Activated CD8-positive, alpha-beta memory T cell treated with anti-CD3 and anti-CD28 coated beads, Interleukin-2, amount 50 U/mL, for 48 hours (primary cell): ENCODE measurements at places on chromosomes 12 and 14.

GRCh38 chr12:119988472-119989360 lies at the start of gene BICDL1:
Gene BICDL1, plus strand, starts transcription at chr12:119989236. Its CDS starts 633 bp downstream, at chr12:119989869.
- peak; percentile 98 for DNase-seq

DNA sequence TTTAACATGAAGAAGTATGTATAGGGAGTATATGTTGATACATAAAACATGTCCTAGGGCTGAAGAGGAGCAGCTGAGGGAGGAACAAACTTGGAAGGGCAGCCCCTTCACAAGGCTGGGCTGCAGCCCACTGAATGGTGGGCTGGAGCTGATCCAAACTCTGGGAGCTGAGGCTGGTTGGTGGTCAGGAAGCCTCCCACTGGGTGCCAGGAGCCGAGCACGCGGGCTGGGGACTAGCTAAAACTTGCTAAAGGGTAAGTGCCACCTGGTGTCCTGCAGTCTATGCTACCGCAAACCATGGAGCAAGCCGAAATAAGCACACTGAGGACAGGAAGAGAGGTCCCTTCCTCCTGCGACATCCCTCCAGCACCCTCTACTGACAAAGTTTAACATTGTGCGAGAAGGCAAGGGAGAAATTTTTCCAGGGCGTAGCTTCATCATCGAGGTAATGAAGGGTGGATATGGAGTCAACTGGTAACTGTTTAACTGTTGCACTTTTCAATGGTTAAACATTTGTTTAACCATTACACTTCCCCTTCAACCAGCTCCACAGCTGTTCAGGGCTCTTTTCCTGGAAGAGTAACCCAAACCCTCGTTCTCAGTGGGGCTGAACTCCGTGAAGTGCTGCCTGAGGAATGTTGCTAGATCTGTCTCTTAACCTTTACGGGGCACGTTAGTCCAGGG lies 42.2 kb downstream of the EGLN3 start:
- DNase-seq, result no peak

- DNase-seq, result peak; percentile 18
Observed at GRCh38 chr12:132102297-132102696, 41.8 kb downstream of the DDX51 start.

DNA sequence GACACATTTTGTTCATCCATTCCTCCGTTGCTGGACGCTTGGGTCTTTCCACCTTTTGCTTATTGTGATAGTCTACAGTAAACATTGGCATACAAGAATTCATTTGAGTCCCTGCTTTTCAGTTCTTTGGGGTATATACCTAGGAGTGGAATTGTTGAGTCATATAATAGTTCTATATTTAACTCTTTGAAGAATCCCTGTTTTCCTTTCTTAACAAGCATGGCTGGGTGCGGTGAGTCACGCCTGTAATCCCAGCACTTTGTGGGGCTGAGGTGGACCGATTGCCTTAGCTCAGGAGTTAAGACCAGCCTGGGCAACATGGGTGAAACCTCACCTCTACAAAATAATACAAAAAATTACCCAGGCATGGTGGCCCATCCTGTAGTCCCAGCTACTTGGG lies 75.4 kb downstream of the CCDC92 start:
- DNase-seq, result no peak

GRCh38 chr12:121241156-121241970 lies 31.4 kb downstream of the P2RX4 start:
- DNase-seq, result no peak

- no peak for DNase-seq
Observed at GRCh38 chr12:53714004-53714403, 13.2 kb downstream of the CALCOCO1 start.

DNA sequence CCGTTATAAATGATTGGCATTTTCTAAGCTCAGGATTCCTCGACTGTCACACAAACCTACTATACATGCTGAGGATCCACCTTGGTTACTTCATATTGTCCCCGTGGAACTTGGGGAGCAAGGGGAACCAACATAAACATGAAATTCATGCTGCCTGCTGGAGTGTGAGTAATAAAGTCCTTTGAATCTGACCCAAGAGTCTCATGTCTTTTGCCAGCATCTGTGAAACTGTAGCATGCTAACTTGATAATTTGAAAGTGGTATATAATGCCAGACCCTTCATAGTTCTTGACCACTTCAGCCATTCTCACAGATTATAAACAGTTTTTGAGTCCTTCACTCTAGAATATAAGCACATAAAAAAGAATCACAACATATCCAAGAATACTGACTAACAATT lies 17.1 kb downstream of the SLC35F4 start:
- no peak for DNase-seq

GRCh38 chr14:94646481-94646880 lies 34.3 kb downstream of the SERPINA3 start:
- DNase-seq, result no peak

GRCh38 chr12:127245437-127245836 lies 1021.5 kb upstream of the TMEM132C start:
- DNase-seq, result no peak

DNA sequence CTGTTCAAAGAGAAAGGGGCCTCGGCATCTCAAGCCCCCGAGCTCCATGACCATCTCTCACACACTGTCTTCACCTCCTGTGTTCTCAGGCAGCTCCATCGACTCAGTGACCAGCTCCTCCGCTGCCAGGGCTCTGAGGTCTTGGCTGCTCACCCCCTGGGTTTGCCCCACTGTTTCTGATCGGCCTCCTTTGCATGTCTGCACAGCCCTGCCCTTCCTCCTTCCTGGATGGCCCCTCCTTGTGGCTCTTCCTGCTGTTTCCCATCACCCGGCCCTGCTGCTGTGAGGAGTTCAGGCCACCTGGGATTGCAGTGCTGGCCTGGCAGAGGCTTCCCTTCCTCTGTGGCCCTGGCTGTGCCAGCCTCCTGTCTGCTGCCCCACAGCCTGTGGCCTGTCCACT lies 38.1 kb upstream of the PIWIL1 start:
- no peak for DNase-seq

DNA sequence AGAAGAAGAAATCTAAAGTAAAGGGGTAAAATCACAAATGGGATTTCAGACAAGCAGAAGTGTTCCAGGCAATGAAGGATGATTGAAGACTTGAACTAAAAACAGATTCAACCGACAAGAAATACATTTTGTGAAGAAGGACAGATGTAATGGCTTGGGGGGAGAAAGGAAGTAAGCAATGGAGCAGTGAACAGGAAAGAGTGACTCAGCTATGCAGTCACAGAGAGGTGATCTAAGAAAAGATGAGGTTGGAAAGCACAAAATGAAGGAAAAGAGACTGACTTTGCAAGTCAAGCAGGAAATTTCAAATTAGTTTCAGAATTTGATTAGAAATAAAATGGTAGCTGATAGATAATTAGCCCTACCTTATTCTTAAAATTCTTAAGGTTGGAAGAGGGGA lies 66.5 kb downstream of the PUS7L start:
- DNase-seq, result no peak

GRCh38 chr12:120685522-120685921 lies 1.4 kb upstream of the MLEC start:
- DNase-seq, result no peak

- DNase-seq, result no peak
Observed at GRCh38 chr12:63298386-63298930, 147.5 kb upstream of the AVPR1A start.

DNA sequence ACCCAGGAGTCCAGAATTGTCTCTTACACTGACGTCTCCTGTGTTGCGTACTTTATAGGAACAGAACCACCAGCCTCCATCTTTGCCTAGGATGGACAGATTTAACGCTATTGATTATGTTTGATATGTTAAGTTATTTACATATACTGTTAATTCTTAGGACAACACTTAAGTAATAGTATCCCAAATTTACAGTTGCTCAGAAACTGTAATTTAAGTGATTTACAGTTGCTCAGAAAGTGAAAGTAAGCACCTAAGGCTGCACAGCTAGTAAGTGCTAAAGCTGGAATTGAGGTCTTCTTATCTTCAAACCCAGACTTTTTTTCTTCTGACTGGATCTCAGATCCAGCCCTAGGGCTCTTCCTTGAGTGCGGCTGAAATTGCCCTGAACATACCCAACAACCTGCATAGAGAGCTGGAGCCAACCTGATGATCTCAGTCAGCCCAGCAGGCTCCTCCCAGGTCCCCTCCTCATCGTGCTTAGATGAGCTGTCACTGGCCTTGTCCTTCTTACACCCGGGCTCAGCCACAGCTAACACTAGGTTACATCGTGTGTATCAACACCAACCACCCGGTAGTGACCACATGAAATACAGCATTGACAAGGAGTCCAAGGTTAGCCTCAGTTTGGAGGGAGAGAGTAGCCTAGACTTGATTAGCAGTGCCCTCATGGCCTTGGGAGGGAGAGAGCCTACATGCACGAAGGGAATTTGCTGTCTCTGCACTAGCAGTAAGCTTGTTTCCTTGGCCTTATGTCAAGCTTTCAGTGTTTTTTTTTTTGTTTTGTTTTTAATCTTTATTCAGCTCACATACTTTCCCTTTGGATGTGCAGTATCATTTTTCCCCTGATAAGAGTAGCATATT lies 111.1 kb upstream of the ARHGAP5 start:
- DNase-seq, result no peak

DNA sequence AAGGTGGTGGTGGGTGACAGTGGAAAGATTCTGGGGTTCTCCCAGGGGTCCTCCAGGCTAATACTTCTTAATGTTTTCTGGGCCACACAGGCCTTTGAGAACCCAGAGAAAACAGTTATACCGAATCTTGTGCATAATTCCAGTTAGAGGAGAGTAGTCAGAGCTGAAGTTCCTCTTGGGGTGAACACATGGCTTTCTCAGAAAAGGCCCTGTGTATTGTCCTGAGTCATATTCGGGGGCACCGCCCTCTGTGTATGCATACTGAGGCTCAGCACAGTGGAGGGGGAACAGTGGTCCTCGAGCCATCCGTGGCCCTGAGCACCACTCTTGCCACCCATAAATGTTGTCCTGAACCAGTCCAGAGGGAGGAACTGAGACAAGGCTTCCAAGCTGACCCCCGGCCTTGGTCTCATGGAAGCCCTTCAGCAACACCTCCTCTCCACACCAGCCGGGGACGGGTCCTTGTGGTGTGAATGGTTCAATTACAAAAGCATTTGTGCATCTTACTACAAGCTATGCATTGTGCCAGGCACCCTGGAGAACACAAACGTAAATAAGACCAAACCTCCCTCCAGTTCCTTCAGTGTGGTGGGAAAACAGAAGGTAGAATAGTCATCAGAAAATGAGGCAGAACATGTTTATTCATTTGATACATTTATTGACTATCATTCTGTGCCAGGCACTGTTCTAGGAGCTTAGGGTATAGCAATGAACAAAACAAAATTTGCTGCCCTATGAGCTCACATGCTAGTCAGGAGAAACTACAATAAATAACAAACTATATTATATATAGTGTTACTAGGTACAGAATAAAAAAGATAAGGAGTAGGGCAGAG lies 9.9 kb downstream of the DHRS2 start:
- no peak for DNase-seq

GRCh38 chr12:46825591-46826414 lies at the start of gene SLC38A4:
Gene SLC38A4, minus strand, starts transcription at chr12:46825997. Its CDS starts 32,926 bp downstream, at chr12:46793071.
- DNase-seq, result no peak

DNA sequence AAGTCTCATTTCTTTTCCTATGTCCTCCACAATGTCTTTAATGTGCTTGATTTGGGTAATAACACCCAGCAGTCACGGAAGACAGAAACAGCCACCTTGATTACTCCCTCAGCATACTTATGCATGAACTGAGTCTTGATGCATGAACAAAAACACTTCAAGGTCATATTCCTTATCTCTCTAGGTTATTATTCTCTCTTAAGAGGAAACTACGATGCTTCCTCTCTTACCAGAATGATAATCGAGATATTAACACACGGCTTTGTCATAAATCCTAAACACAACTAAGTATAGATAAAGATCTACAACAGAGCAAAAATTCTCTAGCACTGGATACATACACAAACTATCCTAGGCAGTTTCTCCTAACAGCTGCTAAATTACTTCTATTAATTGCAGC lies 583.5 kb upstream of the ATP2B1 start:
- DNase-seq, result no peak

DNA sequence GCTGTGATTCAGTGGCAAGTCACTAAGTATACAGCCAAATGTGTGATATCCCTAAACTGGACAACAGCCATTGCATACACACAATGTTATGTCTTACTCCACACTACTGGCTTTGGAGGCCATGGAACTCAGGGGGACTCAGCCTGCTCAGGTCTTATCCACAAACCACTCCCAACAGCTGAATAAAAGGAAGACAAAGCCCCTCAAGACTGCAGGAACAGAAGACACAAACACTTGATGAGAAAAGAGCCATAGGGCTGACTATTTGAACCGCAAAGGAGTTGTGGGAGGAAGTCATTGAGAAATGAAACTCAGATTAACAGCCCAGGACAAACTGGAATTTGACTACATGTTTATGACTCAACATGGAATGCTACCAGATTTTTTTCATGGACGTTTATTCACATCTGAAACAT lies 40.9 kb downstream of the PTGER2 start:
- no peak for DNase-seq

DNA sequence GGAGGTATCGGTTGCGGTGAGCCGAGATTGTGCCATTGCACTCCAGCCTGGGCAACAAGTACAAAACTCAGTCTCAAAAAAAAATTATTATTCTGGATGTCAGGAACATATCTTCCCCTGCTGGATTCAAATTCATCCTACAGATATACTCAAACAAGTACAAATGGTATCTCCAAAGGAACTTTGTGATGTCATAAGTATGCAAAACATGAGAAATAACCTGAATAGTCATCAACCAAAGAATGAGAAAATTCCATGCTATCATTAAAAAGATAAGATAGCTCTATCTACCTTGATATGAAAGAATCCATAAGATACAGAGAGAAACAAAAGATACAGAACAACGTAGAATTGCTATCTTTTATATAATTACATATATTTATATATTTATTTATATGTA lies 67.7 kb downstream of the EEA1 start:
- DNase-seq, result no peak

DNA sequence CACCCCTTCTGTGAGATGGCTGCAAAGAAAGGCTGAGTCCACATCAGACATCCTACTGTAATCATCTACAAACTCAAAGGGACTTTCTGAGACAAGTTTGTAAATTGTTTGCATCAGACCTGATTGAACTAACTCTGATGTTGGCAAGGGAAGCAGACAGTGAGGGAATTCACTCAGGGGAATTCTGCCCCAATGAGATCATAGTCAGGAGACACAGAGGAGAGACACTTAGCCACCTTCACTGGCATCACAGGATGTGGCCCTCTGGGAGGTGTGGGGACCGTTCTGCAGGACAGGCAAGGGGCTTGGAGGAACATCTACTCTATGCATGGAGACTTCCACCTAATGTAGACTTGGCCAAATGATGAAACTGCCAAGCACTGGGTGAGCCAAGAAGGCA lies 70.7 kb upstream of the DDX11 start:
- DNase-seq, result no peak

GRCh38 chr12:121751034-121751433 lies 38.5 kb downstream of the TMEM120B start:
- DNase-seq, result no peak

DNA sequence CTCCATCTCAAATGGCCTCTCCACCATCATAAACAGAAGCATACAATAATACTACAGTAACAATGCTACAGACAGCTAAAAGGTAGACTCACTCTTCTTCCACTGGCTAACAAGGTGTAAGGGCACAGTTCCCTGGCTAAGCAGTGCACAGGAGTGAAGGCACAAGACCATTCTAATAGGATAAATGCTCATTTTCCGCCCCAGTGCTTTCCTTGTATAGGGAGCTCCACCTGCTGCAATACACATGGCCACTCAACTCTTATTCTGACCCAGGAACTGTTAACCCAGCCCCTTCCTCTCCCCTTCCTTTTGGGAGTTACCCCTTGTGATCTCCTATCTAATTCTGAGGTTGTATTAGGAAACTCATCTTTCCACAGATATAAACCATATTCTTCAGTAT lies 124.6 kb downstream of the KCNK10 start:
- no peak for DNase-seq
